Caco-2 (cell line): ENCODE measurements at places on chromosomes 11 and 22. TPM values are rescaled to one million over a fixed set of nuclear protein-coding genes. Genes with fewer than 3 reads are reported as not detected.

Gene WNT11
- 22.6 and 29.0 TPM in 2 replicates for total RNA-seq

GRCh38 chr11:106305458-106305857 lies 228.0 kb downstream of the AASDHPPT start:
- H3K27me3 ChIP-seq: no peaks in the 10 kb centered on the region
- H3K27ac ChIP-seq: no peak overlapping the region
- H3K36me3 ChIP-seq: no peaks in the 10 kb centered on the region

GRCh38 chr11:11567936-11568650 lies 53.7 kb downstream of the GALNT18 start:
- no peak overlapping the region for H3K4me3 ChIP-seq
- no peaks in the 10 kb centered on the region for H3K4me1 ChIP-seq
- no peak overlapping the region for H3K27ac ChIP-seq
- H3K27me3 ChIP-seq: no peaks in the 10 kb centered on the region
- DNase-seq: no peak
- no peaks in the 10 kb centered on the region for H3K36me3 ChIP-seq

DNA sequence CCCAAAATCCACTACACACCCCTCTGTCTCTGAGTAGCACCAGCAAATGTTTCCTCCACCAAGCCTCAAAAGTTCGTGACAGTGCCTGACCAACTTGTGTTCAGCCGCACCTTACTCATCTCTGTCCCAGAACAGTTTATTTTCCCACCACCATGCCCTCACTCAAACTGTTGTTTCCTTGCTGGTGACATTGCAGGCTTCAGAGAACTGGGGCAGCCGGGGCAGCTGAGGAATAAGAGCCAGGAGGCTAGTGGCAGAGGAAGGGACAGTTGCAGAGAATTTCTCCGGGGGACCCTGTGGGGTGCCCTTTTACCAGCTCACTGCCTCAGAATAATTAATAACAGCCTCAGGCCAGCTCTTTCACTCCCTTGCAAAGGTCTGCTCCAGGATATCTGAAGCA lies 709 bp upstream of the KCNE3 start:
- peak overlapping the region; percentile 6 for H3K27ac ChIP-seq
- no peak for DNase-seq
- H3K36me3 ChIP-seq: 0 out of 2 replicates have a peak, but pooled peaks cover 5% of the 10 kb centered on the region

DNA sequence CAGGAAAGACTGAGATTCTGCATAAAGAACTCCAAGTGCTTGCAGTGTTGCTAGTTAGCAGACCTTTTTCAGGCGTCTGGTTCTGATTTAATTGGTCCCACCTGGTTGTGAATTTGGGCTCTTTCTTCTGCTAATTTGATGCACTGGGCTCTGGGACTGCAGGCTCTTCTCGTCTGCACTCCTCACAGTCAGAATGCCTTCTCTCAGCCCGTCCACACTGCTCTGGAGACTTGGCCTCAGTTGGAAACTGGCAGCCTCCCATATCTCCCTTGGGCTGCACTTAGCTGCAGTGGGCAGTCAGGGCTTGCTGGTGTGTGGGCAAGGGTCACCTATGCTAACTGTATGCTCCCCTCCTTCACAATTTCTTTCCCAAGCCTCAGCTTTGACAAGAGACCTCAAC lies 1.5 kb downstream of the TRIM6 start:
- H3K36me3 ChIP-seq: no peaks in the 10 kb centered on the region
- H3K4me1 ChIP-seq: no peaks in the 10 kb centered on the region
- no peak overlapping the region for H3K4me3 ChIP-seq
- no peaks in the 10 kb centered on the region for H3K27me3 ChIP-seq

- no peak overlapping the region for H3K27ac ChIP-seq
- H3K4me1 ChIP-seq: peaks cover 37% of the 10 kb centered on the region
- no peaks in the 10 kb centered on the region for H3K27me3 ChIP-seq
- no peak overlapping the region for H3K4me3 ChIP-seq
These were observed 176.0 kb downstream of the ARHGAP42 start for GRCh38 chr11:100863080-100863581.

Gene IGF2
- 1,375 and 1,397 TPM in 2 replicates for total RNA-seq
